ENCODE measurements at places on chromosomes 4 and X. TPM values are rescaled to one million over a fixed set of nuclear protein-coding genes. Genes with fewer than 3 reads are reported as not detected.

FAM9B gene
- total RNA-seq = not detected

DNA sequence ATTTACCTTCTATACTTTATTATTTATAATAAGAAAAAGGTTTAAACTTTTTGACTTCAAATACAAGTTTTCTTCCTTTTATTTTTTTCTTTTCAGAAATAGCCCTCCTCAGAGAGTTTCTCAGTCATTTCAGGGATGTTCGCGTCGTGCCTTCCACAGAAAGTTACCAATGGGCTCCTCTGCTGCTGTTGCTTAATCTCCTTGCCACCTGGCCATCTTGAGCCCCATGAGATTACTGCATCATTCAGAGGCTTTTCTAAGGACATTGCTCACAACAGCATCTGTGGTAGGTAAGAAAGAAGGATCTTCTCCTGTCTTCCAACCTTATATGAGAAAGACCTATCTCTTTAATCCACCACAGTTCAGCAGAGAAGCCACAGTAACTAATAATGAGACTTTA lies 1361.9 kb upstream of the ADGRL3 start:
- no peak for DNase-seq

- no peak for DNase-seq
These were observed 135.0 kb downstream of the RBM46 start for GRCh38 chr4:154916068-154916467.

GRCh38 chrX:43862434-43862833 lies 19.8 kb downstream of the MAOB start:
- no peak for DNase-seq

DNA sequence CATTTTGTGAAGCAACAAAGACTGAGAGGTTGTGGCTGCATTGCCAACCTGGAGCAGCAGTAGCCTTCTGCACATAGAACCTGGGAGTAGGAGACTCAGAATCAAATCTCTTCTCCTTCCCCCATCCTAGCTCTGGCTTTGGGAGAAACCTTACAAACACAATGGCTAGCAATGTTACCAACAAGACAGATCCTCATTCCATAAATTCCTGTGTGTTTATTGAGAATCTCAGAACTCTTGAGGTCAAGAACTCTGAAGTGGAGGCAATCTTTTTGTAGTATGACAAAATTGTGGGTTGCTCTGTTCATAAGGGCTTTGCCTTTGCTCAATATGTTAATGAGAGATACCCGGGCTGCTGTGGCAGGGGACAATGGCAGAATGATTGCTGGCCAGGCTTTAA lies 406.7 kb upstream of the SPANXN1 start:
- peak; percentile 26 for DNase-seq

FOXP3 gene
- total RNA-seq = not detected

DNA sequence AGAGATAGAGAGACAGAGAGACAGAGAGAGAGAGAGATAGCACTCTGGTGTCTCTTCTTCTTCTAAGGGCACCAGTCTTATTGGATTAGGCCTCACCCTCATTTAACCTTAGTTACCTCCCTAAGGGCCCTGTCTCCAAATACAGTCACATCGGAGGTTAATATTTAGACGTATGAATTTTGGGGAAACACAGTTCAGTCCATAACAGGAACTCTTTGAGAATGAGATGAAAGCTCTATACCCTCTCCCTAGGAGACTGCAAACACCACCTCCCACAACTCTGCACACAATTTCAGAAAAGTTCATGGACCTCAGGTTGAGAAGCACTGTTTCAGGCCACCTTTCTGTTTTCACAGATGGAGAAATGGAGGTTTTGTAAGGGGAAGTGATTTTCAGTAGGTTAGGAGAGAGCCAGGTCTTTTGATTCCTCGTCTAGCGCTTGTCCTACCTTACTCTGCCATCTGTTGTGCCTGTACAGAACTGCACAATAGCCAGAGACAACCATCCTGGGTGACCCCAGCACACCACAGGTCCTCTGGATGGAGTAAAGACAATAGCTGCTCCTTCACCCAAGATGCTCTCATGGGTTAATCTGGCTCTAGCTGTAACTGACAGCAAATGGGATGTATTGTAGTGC lies 16.9 kb upstream of the LOC101059915 start:
- DNase-seq = no peak

- no peak for DNase-seq
These were observed 2.7 kb upstream of the NALF2 start for GRCh38 chrX:69501429-69501828.

TRIM75 gene
- total RNA-seq = not detected

TLR2 gene
- not detected for total RNA-seq

MAGEC2 gene
- 0.09 TPM for total RNA-seq

DNA sequence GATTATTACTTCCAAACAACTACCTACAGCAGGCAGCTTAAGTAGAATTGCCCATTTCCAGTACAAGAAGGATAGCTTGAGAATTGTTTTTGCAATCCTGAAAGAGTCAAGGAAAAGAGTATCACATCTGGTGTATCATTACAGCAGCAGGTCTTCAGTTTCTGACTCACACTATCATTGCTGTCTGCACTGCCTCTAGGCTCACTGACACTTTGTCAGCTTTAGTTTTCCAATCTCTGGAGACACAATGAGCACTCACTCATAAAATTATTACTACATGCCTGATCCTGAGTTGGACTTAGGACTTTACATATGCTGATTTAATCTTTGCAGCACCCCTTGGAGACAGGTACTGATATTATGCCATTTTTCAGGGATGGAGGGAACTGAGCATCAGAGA lies 244.6 kb upstream of the BOD1L1 start:
- no peak for DNase-seq

APEX2 gene
- total RNA-seq = 8.8 TPM

DNA sequence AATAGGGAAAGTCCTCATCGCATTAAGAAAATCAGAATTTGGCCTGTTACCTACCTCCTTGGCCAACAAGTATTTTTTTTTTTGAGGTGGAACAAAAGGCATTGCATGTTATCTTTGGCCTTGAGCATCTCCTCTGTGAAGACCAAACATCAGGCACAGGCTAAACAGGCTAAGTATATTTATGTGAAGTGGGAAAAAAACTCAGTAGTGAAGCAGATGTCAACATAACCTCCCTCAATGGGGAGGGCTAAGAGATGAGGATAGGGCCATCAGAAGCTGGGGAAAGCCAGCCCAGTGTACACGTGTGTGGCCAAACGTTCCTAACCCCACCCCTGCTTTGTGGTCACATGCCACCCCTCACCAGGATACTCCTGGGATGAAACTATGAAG lies 102.5 kb downstream of the FNIP2 start:
- DNase-seq = peak; percentile 70

DNA sequence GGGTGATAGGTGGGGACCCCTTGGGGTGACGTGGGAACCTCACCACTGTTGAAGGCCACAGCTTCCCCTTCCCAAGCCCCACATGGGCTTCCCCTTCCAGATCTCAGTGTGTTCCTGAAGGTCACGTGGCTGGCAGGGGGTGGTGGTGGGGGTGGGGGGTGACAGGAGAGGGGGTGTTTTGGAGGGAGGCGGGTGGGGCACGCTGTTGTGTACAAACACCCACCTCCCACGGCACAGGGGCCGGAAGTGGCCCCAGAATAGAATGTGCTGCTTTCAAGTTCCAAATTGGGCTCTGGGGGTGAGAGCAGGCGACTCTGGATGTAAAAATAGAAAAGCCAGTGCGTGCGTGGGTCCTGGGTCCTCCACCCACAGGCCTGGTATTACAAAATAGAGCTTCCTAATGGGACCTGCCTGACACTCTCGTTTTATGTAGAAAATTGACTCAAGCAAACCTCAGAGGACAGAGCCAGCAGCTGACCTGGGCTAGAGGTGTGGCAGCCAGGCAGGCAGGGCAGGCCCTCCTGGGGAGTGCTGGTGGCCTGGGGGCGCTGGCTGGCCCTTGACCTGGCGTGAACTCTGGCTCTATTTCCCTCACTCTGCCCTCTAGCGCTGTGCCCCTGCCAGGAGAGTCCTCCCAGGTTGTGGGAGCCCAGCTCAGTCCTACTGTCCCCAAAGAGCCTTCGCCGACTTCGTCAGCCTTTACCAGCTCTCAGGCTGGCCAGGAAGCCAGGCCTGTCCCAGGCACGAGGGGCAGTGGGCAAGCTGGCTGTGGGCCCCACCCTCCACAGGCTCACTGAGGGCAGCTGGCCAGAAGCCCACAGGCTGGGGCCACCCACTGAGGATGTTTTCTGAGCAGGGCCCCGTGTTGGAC lies 5.4 kb upstream of the SH3BP2 start:
- DNase-seq = no peak

DNA sequence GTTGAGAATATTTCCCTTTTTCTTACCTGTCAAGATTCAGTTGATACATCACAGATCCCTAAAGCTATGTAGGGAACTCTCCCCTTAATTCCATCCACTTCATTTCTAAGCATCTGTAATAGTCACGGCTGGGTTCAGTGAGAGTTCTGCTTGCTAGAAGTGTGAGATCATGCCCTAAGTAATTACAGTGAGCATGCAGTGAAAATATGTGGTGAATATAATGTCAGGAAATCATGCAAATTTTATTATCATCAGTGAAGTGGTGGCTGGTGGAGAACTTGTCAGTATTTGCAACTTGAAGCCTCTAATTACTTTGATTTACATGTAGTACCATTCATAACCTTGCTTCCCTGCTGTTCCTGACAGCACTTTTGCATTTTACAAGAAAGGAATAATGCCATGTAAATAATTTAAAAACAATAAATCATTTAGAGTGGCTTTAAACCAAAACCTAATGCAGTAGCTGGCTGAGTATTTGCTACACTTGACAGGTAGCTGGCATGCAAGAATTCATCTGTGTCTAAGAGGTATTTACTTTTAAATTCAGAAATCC lies 28.3 kb upstream of the CFAP299 start:
- DNase-seq = peak; percentile 64

GRCh38 chr4:1771555-1772305 lies 21.4 kb upstream of the FGFR3 start:
- DNase-seq = no peak

DNA sequence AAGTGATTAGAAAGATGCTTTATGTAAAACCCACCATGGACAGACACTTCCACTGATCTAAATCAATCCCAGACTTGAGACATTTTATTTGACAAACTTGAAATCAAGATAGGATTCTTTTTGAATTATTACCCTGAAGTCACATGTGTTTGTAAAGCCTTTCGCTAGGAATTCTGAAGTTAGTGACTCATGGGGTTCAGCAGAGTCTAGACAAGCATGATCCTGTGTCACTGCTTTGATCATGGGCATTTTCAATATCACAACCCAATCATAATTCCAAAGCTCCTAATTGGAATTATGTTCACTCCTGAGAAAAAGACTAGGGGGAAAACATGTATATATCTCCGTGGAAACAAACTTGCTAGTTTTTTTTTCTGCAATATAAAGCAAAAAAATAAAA lies 67.5 kb upstream of the BMP3 start:
- no peak for DNase-seq

DNA sequence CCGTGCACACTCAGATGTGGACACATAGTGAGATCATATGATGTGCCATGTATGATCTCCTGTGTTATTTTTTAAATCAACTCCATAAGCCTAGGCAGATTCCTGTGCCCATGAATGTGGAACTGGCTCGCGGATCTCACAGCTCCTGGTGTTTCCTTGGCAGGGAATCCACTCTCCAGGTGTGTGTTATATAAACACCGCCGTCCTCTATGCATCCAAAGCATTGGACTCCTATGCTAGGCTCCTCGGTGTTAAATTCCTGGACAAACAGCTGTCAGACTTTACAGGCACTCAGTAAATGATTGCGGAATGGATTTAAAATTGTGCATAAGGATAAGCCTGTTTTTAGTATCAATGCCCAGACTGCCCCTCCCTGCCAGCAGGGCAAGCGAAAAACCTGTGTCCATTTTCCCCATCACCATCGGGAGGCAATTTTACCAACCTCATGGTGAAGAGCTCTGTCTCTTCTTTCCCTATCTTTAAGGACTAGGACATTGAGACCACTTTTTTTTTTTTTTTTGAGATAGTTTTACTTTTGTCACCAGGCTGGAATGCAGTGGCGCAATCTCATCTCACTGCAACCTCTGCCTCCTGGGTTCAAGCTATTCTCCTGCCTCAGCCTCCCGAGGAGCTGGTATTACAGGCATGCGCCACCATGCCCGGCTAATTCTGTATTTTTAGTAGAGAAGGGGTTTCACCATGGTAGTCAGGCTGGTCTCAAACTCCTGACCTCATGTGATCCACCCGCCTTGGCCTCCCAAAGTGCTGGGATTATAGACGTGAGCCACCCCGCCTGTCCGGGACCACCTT lies 23.6 kb upstream of the GPR78 start:
- no peak for DNase-seq

- no peak for DNase-seq
These were observed 24.6 kb upstream of the LRBA start for GRCh38 chr4:151039733-151040132.

DNA sequence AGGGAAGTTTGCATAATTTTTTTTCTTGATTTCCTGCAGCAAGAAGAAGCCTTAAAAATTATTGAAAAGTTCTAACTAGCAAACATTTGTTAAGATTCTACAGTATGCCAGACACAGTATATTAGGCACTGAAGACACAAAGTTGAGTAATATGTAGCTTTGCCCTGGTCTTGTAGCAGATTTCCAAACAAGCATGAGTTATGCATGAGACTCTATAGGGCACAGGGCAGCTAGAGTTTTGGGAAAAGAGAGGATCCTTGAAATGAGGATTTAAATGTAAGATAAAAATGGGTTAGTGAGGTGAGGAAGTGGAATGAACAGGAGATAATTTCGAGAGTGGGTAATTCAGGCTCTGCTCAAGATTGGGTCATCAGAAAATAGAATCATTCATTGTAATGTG lies 8.6 kb upstream of the GPRIN3 start:
- no peak for DNase-seq

PNMA3 gene
- under 0.01 TPM for total RNA-seq

CLTRN gene
- not detected for total RNA-seq
